CD4-positive, alpha-beta T cell (primary cell): ENCODE measurements at places on chromosomes 16 and 17. TPM values are rescaled to one million over a fixed set of nuclear protein-coding genes. Genes with fewer than 3 reads are reported as not detected.

IQCK gene
- total RNA-seq: 1.7 TPM

- H3K4me3 ChIP-seq: no peak overlapping the region
- DNase-seq: no peak
- no peak overlapping the region for H3K27ac ChIP-seq
- H3K27me3 ChIP-seq: no peaks in the 10 kb centered on the region
- H3K36me3 ChIP-seq: peaks cover 97% of the 10 kb centered on the region
These were observed 66.0 kb downstream of the CDK12 start for GRCh38 chr17:39527220-39527813.

GRCh38 chr16:78970650-78971049, 629.9 kb downstream of the MAF start:
- no peaks in the 10 kb centered on the region for H3K27me3 ChIP-seq
- no peaks in the 10 kb centered on the region for H3K4me1 ChIP-seq
- DNase-seq: no peak
- H3K36me3 ChIP-seq: no peaks in the 10 kb centered on the region
- H3K4me3 ChIP-seq: no peak overlapping the region
- H3K27ac ChIP-seq: no peak overlapping the region

C17orf50 gene
- not detected for total RNA-seq

DNA sequence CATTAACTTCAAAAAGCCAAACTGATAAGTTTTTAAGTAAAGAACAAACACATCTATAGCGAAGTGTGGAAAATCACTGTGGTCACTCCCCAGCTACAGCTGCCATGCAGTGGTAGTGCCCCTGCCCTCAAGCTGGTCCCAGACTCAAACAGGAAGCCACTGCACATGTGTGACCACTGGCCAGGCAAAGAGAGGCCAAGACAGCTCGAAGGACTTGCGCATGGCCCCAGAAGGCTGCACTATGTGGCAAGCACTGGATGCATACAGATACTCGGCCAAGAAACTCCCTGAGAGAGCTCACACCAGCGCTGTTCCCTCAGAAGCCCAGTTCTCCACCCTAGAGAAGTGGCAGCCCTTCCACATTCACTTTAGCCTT, 82.4 kb downstream of the ANKRD11 start:
- no peaks in the 10 kb centered on the region for H3K36me3 ChIP-seq
- no peaks in the 10 kb centered on the region for H3K27me3 ChIP-seq
- peak overlapping the region; percentile 9 for H3K27ac ChIP-seq
- DNase-seq: no peak
- peaks cover 99% of the 10 kb centered on the region for H3K4me1 ChIP-seq

KRT40 gene
- not detected for total RNA-seq

DNA sequence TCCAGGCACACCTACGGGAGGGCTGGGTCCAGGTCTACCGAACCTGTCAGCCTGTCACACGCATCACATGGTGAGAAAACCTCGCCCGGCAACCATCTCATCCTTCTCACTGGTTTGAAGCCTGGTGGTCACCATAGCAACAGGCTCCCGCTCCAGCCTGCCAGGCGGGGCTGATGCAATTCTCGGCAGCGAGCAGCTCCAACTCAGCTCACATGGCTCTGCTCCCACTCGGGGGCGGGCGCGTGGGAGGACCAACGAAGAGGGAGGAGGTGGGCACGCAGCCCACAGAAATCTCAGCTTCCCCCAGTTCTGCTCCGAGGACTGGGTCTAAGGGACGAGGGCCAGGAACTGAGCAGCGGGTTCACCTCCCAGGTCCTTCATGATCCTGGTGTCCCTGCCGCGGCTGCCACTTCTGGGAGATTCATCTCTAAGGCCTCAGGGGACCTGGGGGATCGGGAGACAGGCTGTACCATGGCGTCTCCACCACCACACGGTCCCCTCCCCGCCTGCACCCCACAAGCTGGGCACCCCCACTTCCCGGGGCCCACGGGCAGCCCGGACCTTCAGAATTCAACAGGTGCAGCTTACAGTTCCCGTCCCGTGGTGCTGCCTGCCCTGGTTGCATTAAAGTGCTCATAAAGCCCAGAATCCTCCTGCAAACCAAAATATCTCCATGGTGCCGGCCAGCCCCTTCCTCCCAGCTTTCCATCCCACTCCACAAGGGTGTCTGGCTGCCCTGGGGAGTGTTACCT, 25.8 kb downstream of the ABR start:
- H3K4me3 ChIP-seq: no peak overlapping the region
- no peaks in the 10 kb centered on the region for H3K27me3 ChIP-seq
- no peaks in the 10 kb centered on the region for H3K36me3 ChIP-seq
- DNase-seq: no peak
- H3K4me1 ChIP-seq: no peaks in the 10 kb centered on the region

TBX4 gene
- not detected for total RNA-seq

CDK5RAP3 gene
- total RNA-seq: 206 TPM
